IMR-90 (cell line): ENCODE measurements at places on chromosomes 5 and 9.

DNA sequence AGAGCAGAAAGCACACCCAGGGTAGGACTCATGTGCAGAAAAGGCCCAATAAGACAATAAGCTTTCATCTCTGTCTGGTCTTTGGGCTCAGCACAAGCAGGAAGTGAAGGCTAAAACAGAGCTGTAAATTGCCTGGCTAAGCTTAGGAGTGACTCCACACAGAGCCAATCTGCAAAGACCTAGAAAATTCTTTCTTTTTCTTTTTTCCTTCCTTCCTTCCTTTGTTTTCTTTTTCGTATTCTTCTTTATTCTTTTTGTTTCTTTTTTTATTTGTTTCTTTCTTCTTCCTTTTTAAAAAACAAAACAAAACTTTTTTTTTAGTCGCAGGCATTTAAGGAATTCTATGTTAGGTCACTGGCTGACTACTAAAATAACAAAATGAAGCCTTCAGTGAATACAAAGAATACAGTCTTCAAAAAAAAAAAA is 12.2 kb downstream of the SLC35A4 start:
- DNase-seq = no peak

DNA sequence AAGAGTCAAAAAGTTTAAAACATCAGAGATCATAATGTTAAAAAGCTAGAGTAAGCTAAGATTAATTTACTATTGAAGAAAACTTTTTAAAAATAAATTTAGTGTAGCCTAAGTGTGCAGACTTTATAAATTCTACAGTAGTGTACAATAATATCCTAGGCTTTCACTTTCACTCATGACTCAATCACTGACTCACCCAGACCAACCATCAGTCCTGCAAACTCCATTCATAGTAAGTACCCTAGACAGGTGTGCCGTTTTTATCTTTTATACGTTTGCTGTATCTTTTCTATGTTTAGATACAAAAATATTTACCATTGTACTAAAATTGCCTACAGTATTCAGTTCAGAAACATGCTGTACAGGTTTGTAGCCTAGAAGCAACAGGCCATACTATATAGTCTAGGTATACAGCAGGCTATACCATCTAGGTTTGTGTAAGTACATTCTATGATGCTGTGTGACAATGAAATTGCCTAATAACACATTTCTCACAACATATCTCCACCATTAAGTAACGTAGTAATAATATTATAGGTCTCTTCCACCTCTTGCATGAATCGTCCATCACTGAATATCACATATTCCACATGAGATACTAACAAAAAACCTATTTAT is 59.2 kb downstream of the MEGF9 start:
- DNase-seq = peak; percentile 70

DNA sequence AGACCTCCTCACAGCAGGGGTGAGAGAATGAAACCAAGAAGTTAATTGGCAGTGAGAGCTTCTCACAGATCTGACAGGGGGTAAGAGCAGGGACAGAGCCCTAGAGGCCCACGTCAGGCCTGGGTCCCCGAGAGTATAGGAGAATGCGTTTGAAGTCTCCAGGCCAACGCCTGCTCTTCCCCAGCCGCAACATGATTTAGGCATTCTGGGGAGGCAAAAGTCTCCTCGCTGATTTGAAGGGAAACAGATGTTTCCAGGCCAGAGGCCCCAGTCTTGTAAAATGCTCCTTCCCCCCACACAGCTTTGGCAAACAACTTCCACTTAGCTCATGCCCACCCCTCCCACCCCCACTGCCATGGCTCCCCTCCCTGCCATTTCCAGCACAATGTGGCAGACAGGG is 239.2 kb upstream of the TRIM32 start:
- DNase-seq = no peak

DNA sequence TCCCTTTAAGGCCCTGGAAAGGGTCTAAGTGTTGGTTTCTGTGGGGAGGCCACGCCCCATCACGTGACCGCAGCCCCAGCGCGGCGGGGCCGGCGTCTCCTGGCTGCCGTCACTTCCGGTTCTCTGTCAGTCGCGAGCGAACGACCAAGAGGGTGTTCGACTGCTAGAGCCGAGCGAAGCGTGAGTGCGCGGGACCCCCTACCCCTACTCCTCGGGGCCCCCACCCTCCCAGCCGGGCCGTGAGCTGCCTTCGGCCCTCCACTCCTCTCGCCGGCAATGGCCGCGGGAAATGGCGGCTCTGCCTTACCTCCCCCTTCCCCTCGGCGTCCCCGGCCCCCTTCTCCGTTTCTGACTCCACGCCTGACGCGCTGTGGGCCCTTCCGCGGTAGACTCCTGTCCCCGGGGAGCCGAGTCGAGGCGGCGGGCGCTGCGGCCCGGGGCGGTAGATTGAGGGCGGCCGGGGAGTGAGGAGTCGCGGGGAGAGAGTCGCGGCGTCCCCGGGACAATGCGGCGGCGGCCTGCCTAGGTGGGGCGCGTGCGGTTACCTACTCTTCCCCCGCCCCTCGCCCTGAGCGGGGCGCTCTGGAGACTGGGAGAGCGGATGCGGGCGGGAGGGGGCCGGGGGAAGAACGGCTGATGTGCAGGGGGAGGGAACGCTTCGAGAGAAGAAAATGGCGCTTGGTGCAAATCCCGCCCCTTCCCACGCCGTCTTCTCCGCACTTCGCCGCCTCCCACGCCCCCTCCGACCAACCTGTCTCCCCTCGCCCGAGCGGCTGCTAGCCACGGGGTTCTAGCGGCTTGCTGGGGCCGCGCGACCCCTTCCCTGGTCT is at the start of gene SUB1:
Gene SUB1 (plus strand): TSS at position 112 of the 830 bp plus-strand sequence. CDS start 2,956 bp downstream, outside the sequence.
- peak; percentile 90 for DNase-seq

DNA sequence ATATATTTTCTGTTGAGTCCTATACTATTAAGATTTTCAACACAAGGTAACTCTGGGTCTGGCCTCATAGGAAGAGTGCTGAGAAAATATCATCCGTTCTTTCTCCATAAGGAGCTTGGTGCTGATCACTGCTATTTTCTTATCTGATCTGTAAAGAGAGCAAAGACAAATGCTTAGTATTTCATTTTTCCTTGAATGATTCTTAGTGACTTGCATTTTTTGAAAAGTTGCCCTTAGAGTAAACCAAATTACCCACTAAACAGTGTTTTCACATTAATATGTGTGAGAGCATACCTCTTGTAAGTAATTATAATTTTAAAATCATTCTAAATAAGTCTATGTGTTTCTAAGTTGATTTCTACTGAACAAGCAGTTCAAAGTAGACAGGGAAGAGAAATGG is 121.3 kb upstream of the CTSV start:
- DNase-seq = no peak

- DNase-seq = no peak
These were observed 298.2 kb upstream of the TAS2R1 start for GRCh38 chr5:9928326-9928725.

DNA sequence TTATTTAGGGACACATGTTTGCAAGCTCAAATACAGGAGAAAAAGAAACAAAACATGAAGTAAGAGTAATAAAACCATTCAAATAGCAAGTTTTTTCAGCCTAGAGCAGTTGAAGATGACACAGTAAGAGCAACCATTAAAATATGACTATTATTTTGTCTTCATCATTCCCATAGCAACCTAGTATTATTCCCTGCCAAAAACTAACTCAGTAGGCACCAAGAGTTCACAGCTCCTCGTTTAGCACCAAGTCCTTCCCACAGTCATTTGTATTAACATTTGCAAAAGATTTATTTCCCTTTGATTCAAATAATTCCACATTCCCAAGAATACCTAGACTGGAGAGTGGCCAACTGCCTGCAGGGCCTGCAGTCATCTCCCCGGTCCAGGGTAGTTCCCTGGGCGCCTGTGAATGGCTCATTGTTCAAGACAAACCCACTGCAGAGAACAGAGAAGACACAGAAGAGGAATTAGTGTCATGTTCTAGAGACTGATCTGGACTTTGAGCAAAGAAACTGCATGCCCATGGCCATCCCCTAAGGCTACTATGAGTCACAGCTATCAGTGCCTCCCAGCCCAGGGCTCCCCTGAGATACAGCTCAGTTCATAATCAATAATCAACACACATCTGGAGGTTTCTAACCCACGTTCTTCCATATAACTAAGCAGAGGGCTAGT is 139.1 kb upstream of the MAP3K1 start:
- no peak for DNase-seq

DNA sequence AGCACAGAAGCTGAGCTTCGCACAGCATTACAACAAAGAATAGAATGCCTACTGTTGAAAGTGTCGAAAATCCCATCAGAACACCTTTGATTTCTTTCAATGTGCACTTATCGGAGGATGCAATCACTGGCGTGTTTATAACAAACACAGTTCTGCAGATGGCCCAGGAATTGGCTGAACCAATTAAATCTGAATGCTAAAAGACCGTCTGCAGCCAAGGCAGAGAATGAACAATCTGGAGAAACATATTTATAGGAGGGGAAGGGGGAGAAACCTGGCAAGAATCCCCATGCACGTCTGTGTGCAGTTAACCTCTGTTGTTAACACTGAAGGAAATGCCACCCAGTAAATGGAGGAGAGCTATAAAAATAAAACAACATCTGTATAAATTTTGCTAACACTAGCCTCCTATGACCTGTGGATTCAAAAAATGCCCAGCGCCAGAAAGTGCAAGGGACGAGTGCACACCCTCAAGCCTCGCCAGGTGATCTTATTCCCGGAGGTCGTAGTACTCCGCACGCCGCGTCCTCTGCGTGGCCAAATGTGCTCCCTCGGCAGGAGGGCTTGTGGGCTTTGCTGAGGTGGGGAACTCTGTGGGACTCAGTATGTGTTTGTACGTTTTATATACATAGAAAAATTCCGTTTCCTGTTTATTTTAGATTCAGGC is 56.8 kb downstream of the PTCH1 start:
- no peak for DNase-seq

DNA sequence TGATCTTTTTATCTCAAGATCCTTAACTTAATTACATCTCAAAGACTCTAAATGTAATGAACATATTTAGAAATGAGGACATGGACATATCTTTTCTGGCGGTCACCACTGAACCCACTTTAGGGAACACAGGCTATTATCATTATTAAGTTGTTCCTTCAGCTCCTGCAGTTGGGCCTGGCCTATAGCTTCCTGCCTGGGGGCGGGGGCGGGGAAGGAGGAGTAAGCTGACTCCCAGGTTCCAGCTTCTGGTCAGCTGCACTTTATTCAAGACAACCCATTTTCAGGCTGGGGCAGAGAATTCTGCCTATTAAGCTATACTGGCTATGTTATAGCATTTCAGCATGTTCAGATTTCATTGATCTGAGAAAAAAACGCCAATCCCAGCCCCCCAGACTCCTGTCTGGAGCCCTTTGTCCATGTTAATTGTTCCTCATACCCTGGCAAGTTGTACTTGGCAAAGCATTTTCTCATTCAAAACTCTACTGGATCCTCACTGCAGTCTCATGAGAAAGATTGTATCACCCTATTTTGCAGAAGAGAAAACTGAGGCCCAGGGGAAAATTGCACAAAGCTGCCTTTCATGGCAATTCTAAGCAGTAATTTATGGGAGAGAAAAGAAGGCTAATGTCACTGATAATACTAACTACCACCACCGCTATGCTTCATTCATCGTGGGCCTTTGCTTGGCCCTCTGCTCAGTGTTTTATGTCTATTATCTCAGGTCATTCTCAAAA is 25.1 kb downstream of the COL15A1 start:
- DNase-seq = no peak

GRCh38 chr9:69317894-69318293 is 7.1 kb upstream of the ENTREP1 start:
- DNase-seq = no peak
